Activated naive CD8-positive, alpha-beta T cell treated with anti-CD3 and anti-CD28 coated beads, Interleukin-2, amount 10 ng/mL, durations not matched to agents 7 days and 5 days (primary cell): ENCODE measurements at places on chromosomes 7 and 10. TPM values are rescaled to one million over a fixed set of nuclear protein-coding genes. Genes with fewer than 3 reads are reported as not detected.

SPAG6 gene
- total RNA-seq = 0.77 TPM

TRIL gene
- total RNA-seq = not detected

SMO gene
- total RNA-seq = 0.20 TPM

NFE2L3 gene
- 10.3 TPM for total RNA-seq

MAGI2 gene
- 0.14 TPM for total RNA-seq

AASS gene
- 2.2 TPM for total RNA-seq

TAS2R5 gene
- 1.7 TPM for total RNA-seq

DNA sequence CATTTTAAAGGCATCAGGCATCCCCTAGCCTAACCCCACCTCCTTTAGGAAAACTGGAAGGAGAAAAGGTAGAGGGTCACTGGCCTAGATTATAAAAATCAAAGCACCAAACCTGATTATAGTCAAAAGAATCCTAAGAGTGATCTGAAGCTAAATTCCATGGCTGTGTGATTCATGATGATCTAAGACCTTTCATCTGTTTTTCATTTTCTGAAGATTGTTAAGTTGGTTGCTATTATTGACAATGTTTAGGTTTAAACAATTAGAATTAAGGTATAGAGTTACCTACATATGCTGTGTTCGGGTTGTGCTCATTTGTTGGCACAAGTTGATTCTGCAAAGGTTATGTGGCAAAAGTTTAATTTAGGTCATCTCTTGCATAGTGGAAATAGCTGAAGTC lies 148.7 kb downstream of the BICC1 start:
- peaks cover 5% of the 10 kb centered on the region for H3K4me1 ChIP-seq
- peaks cover 2% of the 10 kb centered on the region for H3K36me3 ChIP-seq
- no peak for DNase-seq
- no peak overlapping the region for H3K4me3 ChIP-seq
- no peak overlapping the region for H3K27ac ChIP-seq

DNA sequence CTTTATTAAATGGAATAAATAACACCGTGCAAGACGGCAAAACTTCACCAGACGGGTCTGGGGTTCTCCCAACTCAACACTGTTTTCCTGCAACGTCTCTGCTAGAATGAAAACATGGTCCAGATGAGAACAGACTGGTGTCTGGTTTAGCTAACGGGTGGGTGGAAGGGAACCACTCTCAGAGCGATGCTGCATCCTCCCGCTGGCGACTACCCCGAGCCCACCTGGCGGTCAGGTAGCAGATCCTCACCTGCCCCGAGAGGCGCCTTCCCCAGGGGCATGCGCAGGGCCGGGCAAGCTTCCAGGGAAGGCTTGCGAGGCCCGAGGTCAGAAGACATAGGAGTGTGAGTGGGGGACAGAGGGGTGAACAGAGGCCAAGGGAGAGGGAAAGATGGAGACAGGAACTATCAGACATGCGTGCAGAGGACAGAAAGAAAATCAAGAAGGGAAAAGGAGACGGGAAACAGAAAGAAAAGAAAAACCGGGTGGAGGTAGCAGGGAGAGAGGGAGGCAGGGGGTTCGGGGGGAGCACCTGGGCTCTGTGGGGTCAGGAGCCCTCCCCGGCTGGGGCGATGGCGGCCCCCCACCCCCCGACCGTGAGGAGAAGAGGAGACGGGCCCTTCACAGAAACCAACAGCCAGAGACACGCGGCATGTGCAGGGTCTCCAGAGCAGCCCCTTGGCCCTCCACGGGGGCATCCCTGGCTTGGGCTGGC lies 222.0 kb downstream of the MAD1L1 start:
- DNase-seq = peak; percentile 19
- no peak overlapping the region for H3K27ac ChIP-seq
- H3K36me3 ChIP-seq = peaks cover 2% of the 10 kb centered on the region
- no peaks in the 10 kb centered on the region for H3K4me1 ChIP-seq
- H3K4me3 ChIP-seq = no peak overlapping the region
- H3K27me3 ChIP-seq = no peaks in the 10 kb centered on the region

- peaks cover 1% of the 10 kb centered on the region for H3K27me3 ChIP-seq
- H3K4me1 ChIP-seq = no peaks in the 10 kb centered on the region
- H3K27ac ChIP-seq = no peak overlapping the region
- no peaks in the 10 kb centered on the region for H3K36me3 ChIP-seq
- no peak overlapping the region for H3K4me3 ChIP-seq
These were observed 30.7 kb upstream of the ZNF467 start for GRCh38 chr7:149804106-149804505.

- peaks cover 35% of the 10 kb centered on the region for H3K27me3 ChIP-seq
- DNase-seq = no peak
- peaks cover 6% of the 10 kb centered on the region for H3K36me3 ChIP-seq
- peaks cover 12% of the 10 kb centered on the region for H3K4me1 ChIP-seq
- no peak overlapping the region for H3K27ac ChIP-seq
These were observed 3.5 kb upstream of the FRAT2 start for GRCh38 chr10:97338041-97338440.

- H3K4me1 ChIP-seq = peaks cover 33% of the 10 kb centered on the region
- DNase-seq = no peak
- peak overlapping the region; percentile 93 for H3K27ac ChIP-seq
- peak overlapping the region; percentile 89 for H3K4me3 ChIP-seq
- H3K36me3 ChIP-seq = no peaks in the 10 kb centered on the region
These were observed 944 bp downstream of the PCOLCE start for GRCh38 chr7:100602889-100603725.

GRCh38 chr10:69344591-69345252 lies 66.4 kb downstream of the HK1 start:
- peak; percentile 52 for DNase-seq
- H3K27me3 ChIP-seq = no peaks in the 10 kb centered on the region
- H3K36me3 ChIP-seq = peaks cover 43% of the 10 kb centered on the region
- H3K4me3 ChIP-seq = peak overlapping the region; percentile 50

DNA sequence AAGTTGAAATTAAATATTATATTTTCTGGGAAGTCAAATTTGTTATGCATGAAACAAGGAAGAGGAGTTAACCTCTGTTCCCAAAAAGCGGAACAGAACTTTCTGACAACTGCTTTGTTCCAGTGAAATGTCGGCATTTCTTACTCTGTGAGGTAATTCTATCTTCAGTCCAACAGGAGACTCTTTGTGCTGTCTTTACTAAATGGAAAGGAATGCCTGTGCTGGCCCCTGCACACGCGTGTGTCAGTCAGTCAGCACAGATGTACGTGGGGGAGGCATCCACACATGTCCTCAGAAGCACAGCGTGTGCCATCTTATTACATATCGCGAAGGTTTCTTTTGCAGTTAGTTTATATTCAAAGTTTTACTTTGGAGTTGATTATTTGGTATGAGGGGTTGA lies 37.5 kb downstream of the NET1 start:
- no peak overlapping the region for H3K27ac ChIP-seq
- H3K4me3 ChIP-seq = no peak overlapping the region
- H3K27me3 ChIP-seq = no peaks in the 10 kb centered on the region

DNA sequence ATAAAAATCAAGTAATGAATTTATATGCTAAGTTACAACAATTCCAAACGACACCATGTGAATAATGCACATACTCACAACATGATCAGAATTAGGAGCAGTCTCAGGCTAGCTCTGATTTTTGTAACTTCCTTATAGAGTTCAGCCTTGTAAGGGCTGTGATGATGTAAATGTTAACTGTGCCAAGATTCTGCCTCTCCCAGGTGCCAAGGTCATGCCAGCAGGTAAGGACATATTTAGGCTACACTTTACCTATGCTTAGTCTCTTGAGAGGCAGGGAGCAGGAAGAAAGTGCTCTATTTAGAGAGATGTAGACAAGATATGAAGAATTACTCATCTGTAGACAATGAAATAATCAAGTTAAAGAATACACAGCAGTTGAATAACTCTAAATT lies 53.6 kb upstream of the AGR3 start:
- DNase-seq = no peak
- H3K4me3 ChIP-seq = no peak overlapping the region
- H3K4me1 ChIP-seq = peaks cover 37% of the 10 kb centered on the region
- H3K27me3 ChIP-seq = no peaks in the 10 kb centered on the region

- no peak for DNase-seq
- no peaks in the 10 kb centered on the region for H3K36me3 ChIP-seq
- no peak overlapping the region for H3K27ac ChIP-seq
- no peaks in the 10 kb centered on the region for H3K4me1 ChIP-seq
- H3K27me3 ChIP-seq = peaks cover 2% of the 10 kb centered on the region
These were observed 139.0 kb upstream of the MTPN start for GRCh38 chr7:136116186-136116585.
